ENCODE measurements at places on chromosomes 13 and 19.

DNA sequence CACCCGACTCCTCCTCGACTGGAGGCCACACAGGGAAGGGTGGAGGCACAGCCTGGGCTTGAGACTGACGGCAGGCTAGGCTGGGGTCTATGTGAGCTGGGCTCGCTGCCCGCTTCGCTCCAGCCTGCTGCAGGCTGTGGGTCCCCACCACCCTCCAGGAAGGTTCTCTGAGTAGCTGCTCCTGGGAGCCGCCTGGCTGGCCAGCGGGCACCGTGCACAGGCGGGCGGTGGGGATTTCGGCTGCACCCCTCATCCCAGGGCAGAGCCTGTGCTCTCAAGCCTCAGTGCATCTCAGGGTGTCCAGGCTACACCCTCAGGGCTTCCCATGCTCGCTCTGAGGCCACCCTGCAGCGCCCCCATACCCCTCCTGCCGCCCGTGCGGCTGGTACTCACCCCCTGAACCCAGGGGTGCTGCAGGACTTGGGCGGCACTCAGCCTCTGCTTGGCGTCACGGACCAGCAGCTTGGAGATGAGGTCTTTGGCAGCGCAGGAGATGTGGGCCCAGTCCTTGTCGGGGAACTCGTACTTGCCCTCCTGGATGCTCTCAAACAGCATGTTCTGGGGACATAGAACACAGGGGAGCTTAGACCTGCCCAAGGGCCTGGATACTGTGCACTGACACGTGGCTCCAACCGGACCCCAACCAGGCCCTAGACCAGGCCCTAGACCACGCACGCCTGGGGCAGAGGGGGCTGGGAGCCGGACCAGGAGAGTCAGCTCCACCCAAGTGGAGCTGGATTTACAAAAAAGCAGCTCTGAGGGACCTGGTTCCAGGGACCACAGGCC lies 10.2 kb downstream of the MKNK2 start:
- DNase-seq, result no peak

- no peak for DNase-seq
These were observed 24.5 kb downstream of the ATP4B start for GRCh38 chr13:113633485-113633873.

DNA sequence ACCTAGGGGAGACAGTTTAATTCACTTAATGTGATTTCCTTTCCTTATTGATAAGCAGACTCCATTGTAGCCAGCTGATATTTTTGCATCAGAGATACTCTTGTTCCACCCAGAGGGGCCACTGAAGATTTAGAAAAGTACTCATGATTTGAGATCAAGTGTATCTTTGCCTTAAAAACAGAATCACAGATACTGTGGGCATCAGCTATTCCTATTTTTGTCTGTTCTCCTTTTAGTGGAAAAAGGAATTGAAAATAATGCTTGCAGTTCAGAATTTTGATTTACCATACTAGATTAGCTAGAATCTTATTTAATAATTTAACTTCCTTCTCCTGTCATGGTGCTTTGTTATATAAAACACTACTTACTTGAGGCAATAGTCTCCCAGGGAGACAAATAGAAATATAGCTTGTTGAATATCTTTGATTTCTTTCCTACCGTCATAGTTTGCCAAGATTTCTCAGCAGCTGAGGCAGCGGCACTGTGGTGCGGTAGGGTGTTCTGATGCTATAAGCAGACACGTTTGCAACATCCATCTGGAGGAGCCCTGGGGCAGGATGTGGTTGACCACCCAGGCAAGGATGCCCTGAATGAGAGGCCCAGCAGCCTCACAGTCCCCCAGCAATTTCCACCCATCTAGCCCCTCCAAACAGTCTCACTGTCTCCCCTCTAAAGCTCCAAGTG lies 47.0 kb upstream of the RAP2A start:
- DNase-seq, result no peak

DNA sequence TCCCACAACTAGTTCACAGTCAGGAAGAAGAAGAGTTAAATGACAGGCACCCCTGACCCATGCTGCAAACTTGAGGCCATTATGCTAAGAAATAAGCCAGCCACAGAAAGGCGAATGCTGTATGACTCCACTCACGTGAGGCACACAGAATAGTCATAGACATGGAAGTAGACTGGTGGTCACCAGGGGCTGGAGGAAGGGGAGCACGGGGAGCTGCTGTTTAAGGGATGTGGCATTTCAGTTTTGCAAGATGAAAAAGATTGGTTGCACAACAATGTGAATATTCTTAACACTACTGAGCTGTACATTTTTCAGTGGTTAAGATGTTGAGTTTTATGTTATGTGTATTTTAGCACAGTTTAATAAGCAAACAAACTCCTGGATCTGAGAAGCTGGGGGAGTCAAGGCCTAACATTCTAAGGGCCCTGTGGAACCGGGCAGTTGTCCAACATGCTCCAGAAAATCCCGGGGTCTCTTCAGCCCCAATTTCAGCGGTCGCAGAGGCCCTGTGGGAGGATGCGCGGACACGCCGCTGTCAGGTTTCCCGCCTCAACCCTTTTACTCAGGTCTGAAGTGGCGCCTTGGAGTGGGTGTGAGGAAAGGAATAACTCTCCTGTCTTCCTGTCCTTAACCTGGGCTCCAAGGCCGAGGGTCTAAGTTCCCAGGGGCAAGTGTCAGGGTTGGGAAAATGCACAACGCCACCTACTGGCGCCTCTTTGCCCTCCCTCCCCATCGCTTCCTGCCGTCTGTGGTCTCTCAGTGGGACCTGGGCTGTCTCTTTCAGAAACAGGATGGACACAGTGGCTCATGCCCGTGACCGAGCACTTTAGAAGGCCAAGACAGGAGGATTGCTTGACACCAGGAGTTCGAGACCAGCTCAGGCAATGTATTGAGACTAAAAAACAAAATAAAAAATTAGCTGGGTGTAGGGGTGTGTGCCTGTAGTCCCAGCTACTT lies 4.4 kb upstream of the TMEM272 start:
- DNase-seq, result peak; percentile 10

GRCh38 chr19:35461060-35461459 lies 13.0 kb downstream of the FFAR2 start:
- DNase-seq, result no peak

DNA sequence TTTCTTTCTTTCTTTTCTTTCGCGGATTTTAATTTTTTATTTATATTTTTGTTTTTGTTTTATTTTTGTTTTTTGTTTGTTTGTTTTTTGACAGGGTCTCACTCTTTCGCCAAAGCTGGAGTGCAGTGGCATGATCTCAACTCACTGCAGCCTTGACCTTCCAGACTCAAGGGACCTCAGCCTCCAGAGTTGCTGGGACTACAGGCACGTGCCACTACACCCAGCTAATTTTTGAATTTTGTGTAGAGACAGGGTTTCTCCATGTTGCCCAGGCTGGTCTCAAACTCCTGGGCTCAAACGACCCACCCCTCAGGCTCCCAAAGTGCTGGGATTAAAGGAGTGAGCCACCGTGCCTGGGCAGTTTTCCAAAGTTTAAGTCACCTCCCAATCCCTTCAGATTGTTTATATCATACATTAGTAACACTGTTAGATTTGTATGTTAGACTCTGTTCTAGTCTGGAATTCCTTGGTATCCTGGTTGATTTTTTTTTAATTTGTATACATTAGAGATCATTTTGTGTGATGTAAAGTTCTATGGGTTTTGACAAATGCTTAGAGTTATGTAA lies 597.3 kb downstream of the DCT start:
- DNase-seq, result no peak

- no peak for DNase-seq
These were observed 376.4 kb downstream of the MTUS2 start for GRCh38 chr13:29196409-29197074.

GRCh38 chr19:44874317-44874716 lies 16.7 kb upstream of the TOMM40 start:
- no peak for DNase-seq

- no peak for DNase-seq
These were observed 1078.7 kb upstream of the ATXN8OS start for GRCh38 chr13:69028936-69029335.

GRCh38 chr19:23971598-23971997 lies 56.9 kb downstream of the ZNF726 start:
- DNase-seq, result no peak

GRCh38 chr19:10523135-10523636 lies 5.9 kb upstream of the S1PR5 start:
- DNase-seq, result no peak

DNA sequence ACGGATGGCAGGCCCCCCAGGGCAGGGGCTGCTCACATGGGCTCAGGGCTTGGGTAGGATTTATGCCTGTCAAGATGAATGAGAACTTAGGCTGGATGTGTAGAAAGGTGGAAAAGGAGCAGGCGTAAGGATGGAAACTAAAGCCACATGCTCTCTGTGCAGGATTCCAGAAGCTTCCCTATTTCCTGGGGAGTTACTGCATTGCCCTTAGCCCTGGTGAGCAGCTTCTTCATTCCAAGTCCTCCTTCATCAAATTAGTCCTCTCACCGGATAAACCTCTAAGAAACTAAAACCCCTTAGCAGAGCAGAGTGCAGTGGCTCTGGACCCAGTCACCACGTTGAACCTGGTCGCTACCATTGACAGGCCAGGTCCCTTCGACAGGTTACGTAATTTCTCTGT lies 7.4 kb downstream of the ATP12A start:
- DNase-seq, result no peak

DNA sequence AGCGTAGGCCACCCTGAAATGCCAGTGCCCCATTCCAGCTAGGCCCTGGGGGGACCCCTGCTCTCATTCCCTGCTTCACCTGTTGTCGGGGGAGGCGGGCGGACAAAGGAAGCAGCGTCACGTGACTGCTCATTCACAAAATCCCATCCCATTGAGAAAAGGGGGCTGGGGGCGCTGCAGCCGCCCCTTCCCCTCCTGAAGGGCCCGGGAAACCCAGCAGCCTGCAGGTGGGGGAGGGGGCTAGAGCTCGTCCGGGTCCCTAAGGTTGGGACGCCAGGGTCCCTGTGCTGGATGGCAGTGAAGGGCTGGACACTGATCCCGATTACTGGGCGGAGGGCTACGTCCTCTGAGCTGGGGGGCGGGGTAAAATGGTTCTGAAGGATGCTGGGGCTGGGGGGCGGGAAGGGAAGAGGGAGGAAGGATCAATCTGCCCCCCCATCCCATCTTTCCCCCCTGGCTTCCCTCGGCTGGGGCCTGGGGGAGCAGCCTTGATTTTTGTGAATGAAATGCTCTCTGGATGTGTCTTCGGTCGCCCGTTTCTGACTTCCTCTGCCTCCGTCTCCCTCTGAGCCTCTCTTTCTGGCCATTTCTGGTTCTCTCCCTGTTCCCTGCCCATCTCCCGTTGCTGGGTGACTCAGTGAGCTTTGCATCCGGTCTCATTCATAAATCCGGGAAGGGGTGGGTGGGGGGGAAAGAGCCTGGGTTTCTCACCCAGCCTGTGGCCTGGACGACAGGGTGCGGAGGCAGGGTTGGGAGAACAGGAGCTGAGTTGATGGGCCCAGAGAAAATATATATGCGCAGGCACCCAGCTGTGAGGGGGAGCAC lies 816 bp downstream of the SPRED3 start:
- DNase-seq, result peak; percentile 84
